ENCODE measurements at places on chromosomes 1 and 21.

- DNase-seq = no peak
Measured at GRCh38 chr1:194078765-194079164, 892.4 kb upstream of the B3GALT2 start.

- DNase-seq = peak; percentile 33
Measured at GRCh38 chr21:43187715-43188114, 18.9 kb downstream of the CRYAA start.

GRCh38 chr1:231020139-231020601 lies 19.9 kb downstream of the FAM89A start:
- DNase-seq = peak; percentile 92

GRCh38 chr1:29644812-29645211 lies 408.5 kb downstream of the PTPRU start:
- no peak for DNase-seq

GRCh38 chr21:25881524-25882376 lies 147.0 kb downstream of the GABPA start:
- DNase-seq = peak; percentile 66

DNA sequence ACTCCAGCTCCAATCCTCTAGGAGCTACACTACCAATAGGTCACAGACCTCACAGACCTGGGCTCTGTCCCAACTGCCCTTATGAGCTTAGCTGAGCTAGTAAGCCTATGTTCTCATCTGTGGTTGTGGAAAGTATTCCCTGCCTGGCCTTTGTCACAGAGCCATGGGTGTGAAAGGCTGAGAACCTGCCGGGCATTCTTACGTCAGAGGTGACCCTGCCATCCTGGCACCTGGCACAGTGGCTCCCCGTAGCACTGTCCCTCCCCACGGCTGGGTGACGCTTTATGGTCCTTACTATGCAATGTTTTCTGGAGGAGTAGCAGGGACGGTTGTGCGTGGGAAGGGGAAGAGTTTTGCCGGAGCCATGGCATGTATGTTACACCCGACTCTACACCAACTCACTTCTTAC lies 3.5 kb downstream of the TNFRSF1B start:
- no peak for DNase-seq

DNA sequence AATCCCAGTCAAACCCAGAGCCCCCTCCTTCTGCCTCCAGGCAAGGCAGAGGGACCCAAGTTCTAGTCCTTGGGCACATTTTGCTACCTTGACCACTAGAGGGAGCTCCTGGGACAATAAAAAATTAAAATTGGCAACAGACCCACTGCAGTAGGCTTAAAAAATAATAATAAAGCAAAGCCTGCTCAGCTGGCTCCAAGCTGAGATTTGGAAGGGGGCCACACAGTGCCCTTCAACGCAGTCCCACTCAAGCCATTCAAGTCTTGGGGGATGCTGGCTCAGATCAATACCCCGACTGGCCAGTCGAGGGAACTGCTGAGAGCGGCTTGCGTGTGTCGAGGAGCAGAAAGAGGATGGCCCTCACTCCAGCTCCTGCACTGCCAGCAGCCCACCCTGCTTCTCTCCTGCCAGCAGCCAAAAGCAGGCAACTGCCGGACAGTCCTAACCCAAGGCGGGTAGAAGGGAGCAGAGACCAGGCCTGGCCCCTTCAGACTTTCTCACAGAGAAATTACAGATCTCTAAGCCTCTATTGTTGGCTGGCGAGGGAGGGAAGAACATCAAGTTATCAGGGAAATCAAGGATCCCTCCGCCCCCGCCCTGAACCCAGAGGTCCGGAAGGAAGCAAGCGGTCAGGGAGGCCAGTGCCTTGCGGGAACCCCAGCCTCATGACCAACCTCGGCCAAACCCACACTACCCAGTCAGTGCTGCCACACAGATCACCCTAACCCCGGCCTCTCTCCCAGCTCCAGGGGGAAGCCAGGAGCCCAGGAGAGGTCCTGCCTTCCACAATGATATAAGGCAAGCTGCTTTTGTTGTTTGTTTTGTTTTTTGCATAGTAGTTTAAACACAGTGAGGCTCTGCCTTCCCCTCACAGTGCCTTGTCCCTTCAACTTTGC lies 4.9 kb upstream of the ALDH4A1 start:
- DNase-seq = peak; percentile 72

GRCh38 chr1:94648225-94649007 lies 106.9 kb upstream of the F3 start:
- peak; percentile 94 for DNase-seq

DNA sequence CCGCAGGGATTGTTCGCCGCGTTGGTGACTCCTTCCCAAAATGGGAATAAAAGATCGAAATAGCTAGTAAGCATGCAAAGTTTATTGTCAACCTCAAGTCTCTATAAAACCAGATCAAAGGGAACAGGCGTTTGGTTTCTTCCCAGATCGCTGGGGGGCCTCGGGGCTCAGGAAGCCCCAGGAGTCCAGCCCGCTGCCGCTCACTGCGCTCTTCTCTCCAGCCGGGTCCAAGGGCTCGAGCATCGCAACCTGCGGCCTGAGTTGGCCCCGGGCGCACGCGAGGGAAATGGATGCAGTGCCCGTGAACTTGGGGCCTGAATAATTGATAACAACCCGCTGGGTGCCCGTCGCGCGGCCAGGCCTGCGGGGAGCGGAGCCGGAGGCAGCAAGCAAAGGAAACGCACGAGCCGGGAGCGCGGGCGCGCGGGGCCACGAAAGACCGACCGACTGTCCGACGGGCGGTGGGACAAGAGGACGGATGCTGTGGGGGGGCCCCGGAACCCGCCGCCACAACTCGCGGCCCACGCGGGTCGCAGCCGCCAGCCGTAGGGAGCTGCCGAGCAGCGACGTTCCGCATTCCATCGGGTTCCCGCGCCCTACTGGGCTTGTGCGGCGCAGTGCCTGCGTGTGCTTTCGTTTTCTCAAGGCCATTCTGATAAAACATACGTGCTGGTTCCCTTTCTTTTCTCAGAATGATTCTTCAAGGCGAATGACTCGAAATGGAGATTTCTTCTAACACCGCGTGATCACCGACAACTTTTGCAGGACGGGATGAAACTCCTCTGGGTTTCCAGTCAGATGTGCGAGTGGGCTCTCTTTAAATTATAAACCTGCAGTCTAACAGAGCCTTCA lies 14.0 kb upstream of the ALX3 start:
- peak; percentile 69 for DNase-seq

DNA sequence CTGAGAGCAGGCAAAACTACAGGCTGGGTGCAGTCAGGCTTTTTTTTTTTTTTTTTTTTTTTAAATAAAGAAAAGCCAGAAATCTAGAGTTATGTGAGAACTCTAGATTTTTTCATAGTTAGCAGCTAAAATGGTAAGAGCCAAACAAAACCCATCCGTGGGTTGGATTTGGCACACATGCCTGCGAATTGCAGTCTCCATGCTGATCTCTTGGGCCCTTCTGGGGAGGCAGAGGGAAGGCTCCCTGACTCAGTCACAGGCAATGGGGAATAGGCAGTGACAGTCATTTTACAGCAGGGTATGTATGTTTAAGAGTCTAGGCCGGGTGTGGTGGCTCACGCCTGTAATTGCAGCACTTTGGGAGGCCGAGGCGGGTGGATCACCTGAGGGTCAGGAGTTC lies 2.6 kb downstream of the TXLNA start:
- no peak for DNase-seq

- DNase-seq = peak; percentile 16
Measured at GRCh38 chr1:110348771-110349170, 9.6 kb downstream of the RBM15 start.

- peak; percentile 82 for DNase-seq
Measured at GRCh38 chr1:24502065-24502708, 449 bp upstream of the RCAN3 start.

- DNase-seq = peak; percentile 83
Measured at GRCh38 chr1:91555821-91556531, 55.3 kb downstream of the CDC7 start.

DNA sequence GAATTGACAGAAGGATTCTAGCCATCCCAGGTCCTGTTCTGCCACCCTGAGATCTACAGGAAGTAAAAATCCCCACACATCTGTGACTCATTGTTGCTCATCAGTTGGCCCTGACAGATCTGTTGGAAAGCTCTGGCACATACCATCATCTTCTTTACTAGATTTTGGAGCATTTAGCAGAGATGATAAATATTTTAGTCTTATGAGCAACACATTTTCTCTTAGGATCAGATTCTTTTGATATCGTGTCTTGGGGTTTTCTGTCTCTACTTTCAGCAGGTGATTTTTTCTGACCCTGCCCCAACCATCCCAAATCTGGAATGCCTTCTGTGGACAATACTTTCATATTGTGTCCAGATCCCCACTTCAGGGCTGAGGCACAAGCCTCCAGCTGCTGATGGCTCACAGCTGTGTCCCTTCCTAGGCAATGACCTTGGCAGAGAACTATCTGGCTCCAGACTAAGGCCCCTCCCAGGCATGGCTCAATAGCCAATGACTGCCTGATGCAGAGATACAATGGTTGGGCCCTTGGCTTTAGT lies 102.8 kb downstream of the GDAP2 start:
- peak; percentile 85 for DNase-seq

GRCh38 chr1:247336390-247336789 lies 4.7 kb upstream of the ZNF496 start:
- no peak for DNase-seq

DNA sequence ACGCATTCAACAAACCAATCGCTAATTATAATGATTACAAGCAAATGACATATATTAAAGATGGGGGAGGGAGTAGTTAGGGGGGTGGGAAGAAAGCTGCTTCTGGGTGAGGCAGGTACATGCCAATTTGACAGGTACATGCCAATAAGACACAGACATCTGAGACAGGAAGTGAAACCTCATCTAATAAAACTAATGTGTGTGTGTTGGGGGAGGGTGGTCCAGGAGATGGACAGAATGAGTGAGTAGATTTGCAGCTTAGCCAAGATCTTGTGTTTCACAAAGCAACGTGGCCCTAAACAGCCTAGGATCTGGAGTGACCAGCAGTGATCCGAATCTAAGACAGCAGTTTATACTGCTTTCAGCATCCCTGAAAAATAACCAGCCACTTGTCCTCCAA lies 10.8 kb downstream of the CFAP45 start:
- no peak for DNase-seq

DNA sequence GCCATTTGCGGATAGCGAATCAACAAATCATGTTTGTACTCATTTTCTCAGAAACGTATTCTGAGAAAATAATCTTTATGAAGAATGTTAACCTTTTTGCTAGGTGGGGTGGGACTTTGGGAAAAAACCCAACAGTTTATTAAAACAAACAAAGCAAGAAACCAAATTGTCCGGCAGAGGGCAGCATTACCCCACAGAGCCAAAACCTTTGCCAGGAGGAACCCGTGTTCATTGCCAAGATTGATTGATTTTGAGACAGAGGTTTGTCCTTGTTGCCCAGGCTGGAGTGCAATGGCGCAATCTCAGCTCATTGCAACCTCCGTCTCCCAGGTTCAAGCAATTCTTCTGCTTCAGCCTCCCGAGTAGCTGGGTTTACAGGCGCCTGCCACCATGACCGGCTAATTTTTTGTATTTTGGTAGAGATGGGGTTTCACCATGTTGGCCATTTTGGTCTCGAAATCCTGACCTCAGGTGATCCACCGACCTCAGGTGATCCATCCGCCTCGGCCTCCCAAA lies 70.8 kb upstream of the RHOU start:
- peak; percentile 70 for DNase-seq

DNA sequence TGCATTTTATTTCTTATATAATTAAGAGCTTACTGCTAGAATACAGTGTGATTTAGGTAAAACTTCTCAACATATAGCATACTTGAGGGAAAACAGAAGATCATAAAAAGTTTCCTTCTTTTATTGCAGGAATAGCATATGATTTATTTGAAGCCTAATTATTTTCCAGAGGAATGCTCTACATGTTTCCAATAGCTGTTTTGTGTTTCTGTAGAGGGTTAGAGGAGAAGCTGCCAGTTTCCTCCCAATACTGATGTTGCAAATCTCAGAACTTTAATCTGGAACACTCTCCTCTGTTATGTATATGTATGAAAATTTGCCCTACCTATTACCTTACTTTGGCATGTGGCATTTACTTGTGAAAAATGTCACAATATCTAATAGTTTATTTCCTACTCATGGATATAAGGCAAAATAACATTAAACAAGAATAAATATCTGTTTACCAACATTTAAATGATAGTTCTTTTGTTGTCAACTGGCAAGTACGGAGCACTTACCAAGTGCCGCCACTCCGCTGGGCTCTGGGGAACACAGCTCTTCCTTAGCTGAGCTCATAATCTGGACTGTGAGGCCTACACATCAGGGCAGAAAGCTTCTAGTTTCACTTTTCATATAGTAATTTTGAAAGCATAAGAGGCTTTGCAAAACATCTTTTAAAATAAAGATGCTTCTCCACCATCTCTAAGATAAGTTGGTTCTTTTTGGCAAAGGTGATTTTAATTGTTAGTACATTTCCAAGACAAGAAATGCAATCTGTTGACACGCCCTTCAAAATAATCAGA lies 239.8 kb upstream of the C1orf105 start:
- DNase-seq = peak; percentile 86

DNA sequence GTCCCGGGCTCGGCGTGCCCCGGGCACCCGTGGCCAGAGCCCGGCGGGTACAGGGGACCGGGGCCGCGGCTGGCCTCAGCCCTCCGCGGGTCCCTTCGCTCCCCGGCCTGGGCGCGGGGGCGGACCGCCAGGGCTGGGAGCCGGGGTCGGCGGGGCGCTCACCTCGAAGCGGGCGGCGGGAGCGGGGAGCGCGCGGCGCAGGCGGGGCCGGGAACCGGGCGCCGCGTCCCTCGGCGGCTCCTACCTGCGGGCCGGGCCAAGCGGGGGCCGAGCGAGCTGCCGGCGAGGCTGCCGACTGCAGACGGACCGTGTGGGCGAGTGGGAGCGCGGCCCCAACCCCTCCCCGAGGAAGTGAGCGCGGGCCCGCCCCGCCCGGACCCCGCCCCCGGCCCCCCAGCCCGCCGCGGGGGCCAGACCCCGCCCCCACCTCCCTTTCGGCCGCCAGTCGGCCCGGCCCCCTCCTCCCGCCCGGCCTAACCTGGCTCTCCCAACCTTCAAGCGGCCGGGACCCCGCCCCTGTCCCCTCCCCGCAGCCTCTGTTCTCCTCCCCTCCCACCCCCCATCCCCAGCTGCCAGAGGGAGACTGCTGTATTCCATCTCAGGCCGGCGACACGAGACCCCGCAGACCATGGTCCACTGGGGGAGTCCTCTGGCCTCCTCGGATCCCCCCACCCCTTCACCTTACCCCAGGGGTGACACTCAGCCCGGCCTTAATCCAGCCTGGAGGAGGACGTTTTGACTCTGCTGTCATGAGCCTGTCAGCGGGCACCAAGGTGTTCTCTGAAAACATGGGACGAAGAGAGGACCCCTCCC lies at the start of gene FHL3:
TSS of gene FHL3 (minus strand) at position 320 of the 813 bp plus-strand sequence. CDS start 6,102 bp downstream, outside the sequence.
- DNase-seq = peak; percentile 42

DNA sequence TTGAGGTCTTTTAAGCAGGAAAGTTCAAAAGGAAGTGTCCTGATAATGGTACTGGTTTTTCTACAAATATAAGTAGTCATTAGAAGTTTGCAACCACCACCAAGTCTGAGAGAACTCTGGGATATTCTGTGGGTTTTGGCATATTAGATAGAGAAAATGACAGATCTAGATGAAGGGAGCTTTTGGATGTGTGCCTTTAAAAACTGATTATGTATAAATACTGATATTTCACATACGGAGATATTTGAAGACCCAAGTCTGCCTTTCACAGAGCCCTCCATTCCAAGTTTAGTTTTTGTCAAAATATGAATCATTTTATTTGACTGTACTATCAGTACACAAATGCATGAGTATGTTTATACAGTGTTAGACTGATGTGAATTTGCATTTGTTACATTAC lies 48.6 kb downstream of the DPH5 start:
- no peak for DNase-seq

- DNase-seq = peak; percentile 46
Measured at GRCh38 chr1:173201969-173202368, 5.2 kb downstream of the TNFSF4 start.

Measured in mesenchymal stem cell (in vitro differentiated cells and primary cell).